ENCODE measurements at places on chromosomes 1 and 21.

- H3K27me3 ChIP-seq, result no peaks in the 10 kb centered on the region
- H3K36me3 ChIP-seq, result no peaks in the 10 kb centered on the region
- H3K27ac ChIP-seq, result no peak overlapping the region
- no peak overlapping the region for H3K4me3 ChIP-seq
Observed at GRCh38 chr1:228185641-228185965, 20.0 kb downstream of the IBA57 start.

GRCh38 chr21:43321111-43321510 is 105.8 kb downstream of the SIK1 start:
- DNase-seq, result no peak
- H3K36me3 ChIP-seq, result peaks cover 1% of the 10 kb centered on the region
- peaks cover 6% of the 10 kb centered on the region for H3K4me1 ChIP-seq
- H3K4me3 ChIP-seq, result no peak overlapping the region
- H3K27ac ChIP-seq, result no peak overlapping the region

DNA sequence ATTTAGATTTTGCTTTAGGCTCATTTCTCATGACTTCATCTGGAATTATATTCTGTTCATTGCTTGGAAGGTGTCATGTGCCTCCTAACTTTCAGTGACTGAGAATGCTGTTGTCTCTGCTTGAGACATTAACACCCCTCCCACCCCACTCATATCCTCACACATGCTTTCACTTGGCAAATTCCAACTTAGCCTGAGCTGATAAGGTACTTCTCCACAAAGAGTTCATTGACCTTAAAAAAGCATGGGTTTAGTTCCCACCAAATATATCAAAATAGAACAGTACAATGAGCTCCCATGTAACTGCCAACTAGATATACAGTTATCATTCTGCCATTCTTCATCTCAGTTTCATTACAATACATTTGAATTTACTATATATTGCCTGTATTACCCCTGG is 576.5 kb upstream of the ADGRL2 start:
- H3K27ac ChIP-seq, result no peak overlapping the region
- no peaks in the 10 kb centered on the region for H3K4me1 ChIP-seq
- H3K4me3 ChIP-seq, result no peak overlapping the region
- DNase-seq, result no peak
- no peaks in the 10 kb centered on the region for H3K36me3 ChIP-seq

GRCh38 chr21:39597595-39597994 is 15.1 kb upstream of the B3GALT5 start:
- no peak for DNase-seq
- H3K27ac ChIP-seq, result no peak overlapping the region
- H3K4me1 ChIP-seq, result no peaks in the 10 kb centered on the region
- H3K36me3 ChIP-seq, result no peaks in the 10 kb centered on the region
- no peaks in the 10 kb centered on the region for H3K27me3 ChIP-seq

- no peak overlapping the region for H3K4me3 ChIP-seq
- no peak for DNase-seq
- H3K27ac ChIP-seq, result no peak overlapping the region
Observed at GRCh38 chr1:47405697-47406096, 10.4 kb upstream of the FOXE3 start.

DNA sequence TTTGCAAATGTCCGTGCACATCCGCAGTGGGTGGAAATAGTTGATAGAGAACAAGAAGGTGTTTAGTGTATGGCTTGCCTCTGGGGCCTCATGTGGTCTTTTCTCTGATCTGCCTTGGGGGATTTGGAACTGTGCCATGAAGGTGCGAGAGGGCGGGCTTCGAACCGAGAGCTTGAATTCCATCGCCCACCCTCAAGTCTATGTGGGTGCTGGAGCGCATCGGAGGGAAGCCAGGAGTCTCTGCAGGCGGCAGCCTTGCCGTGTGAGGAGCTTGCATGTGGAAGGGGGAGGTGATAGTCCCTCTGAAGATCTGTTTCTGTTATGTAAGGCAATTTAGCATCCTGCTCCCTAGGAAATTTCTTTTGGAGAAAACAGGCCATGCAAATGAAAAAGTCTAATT is 119.6 kb downstream of the HUNK start:
- H3K4me1 ChIP-seq, result no peaks in the 10 kb centered on the region
- no peak for DNase-seq
- no peaks in the 10 kb centered on the region for H3K27me3 ChIP-seq
- H3K36me3 ChIP-seq, result no peaks in the 10 kb centered on the region

- H3K4me3 ChIP-seq, result no peak overlapping the region
- peaks cover 16% of the 10 kb centered on the region for H3K4me1 ChIP-seq
- H3K36me3 ChIP-seq, result no peaks in the 10 kb centered on the region
Observed at GRCh38 chr1:202074985-202075384, 47.7 kb upstream of the GPR37L1 start.

GRCh38 chr1:208060215-208060869 is 149.4 kb upstream of the CD34 start:
- no peak overlapping the region for H3K27ac ChIP-seq
- no peak for DNase-seq
- H3K36me3 ChIP-seq, result no peaks in the 10 kb centered on the region
- peaks cover 18% of the 10 kb centered on the region for H3K27me3 ChIP-seq
- H3K4me1 ChIP-seq, result no peaks in the 10 kb centered on the region

- H3K27me3 ChIP-seq, result no peaks in the 10 kb centered on the region
- no peaks in the 10 kb centered on the region for H3K36me3 ChIP-seq
- H3K4me1 ChIP-seq, result no peaks in the 10 kb centered on the region
- DNase-seq, result no peak
Observed at GRCh38 chr21:40436261-40436660, 410.7 kb downstream of the DSCAM start.

DNA sequence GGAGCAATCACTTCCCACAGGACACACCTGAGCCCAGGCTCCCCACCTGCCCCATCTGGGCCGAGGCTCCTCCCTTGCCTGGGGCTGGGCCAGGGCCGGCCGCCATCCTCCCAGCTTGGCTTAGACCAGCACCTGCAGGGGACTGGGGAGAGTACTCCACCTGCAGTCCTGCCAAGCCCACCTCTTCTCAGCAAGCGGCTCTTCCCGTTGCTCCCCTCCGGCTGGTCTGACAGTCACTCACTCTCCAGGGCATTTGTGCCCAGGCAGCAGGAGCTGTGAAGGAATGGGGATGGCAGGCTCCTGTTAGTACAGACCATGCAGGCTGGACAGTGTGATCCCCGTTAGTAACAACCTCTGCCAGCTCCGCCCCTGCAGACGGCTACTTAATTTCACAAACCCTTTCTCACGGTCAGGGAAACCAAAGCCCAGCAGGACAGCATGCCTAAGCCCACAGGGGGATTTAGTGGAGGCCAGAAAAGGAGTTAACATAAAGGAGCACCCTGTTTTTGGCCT is at the start of gene FYB2:
Gene FYB2, minus strand, starts transcription at position 18 of the 513 bp plus-strand sequence. CDS start 114 bp downstream, outside the sequence.
- H3K4me3 ChIP-seq, result no peak within 1 kb of the TSS
- no peak within 1 kb of the TSS for H3K27ac ChIP-seq
- H3K36me3 ChIP-seq, result no peaks in the 10 kb centered on the region
- no peak for DNase-seq
- peaks cover 2% of the 10 kb centered on the region for H3K27me3 ChIP-seq
- no peaks in the 10 kb centered on the region for H3K4me1 ChIP-seq
